ENCODE measurements at places on chromosomes 11 and 22.
A peak's percentile ranks its signal among the peaks of the same experiment; 100 is the strongest.

- no peak for DNase-seq
These were observed 10.3 kb downstream of the ARFGAP2 start for GRCh38 chr11:47166368-47166767.

DNA sequence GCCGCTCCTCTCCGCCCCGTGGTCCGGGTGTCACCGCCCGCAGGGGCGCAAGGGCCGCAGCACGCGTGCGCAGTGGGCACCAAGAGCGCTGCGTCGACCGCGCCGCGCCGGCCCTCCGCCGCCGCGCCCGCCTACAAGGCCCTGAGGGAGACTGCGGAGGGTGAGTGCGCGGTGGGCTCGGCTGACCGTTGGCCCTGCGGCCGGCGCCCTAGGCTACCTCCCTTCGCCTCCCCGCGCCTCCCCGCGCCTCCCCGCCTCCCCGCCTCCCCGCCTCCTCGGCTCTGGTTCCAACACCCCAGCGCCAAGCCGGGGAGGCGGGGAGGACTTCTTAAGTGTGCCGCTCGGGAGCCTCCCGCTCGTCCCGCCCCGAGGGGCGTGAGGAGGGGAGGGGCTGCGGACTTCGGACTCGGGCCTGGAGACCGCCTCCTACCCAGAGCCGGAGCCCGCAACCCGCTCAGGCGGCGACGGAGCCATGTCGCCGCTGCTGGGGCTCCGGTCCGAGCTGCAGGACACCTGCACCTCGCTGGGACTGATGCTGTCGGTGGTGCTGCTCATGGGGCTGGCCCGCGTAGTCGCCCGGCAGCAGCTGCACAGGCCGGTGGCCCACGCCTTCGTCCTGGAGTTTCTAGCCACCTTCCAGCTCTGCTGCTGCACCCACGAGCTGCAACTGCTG lies at the start of gene AQP11:
TSS of gene AQP11 (plus strand) at position 433 of the 673 bp plus-strand sequence. CDS start at position 473, 40 bp downstream.
- DNase-seq = no peak

- DNase-seq = no peak
These were observed 1471.6 kb downstream of the TBC1D22A start for GRCh38 chr22:48234011-48234410.

DNA sequence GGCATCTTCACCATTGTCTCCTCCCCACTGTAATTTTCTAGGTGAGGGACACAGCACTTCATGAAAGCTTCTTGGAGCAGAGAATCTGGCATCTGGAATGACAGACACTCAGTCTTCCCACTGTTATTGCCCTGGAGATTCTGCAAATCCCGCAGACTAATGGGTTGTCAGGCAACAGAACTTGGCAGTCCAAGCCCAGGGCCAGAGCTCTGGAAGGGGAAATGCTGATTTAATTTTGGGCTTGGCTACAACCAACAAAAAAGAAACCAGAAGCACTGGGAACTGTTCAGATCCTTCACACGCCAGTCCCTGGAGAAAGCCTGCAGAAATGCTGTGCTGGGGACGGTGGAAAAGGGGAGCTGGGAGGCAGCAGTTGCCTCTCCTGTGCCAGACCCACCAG lies 71.5 kb upstream of the BID start:
- no peak for DNase-seq

DNA sequence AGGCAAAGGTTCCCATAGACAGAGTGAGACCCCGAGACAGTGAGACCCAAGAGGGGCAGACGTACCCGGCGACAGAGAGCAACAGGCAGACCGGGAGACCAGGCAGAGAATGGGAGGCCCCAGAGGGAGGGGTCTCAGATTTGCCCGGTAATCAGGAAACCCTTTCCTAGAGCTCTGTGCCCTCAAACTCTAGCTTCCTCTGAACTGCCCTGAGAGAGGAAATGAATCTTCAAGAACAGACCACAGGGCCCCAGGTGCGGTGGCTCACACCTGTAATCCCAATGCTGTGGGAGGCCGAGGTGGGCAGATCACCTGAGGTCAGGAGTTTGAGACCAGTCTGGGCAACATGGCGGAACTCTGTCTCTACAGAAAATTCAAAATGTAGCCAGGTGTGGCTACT lies 47.7 kb downstream of the RPUSD4 start:
- DNase-seq = no peak

GRCh38 chr22:29037340-29037932 lies 24.2 kb downstream of the C22orf31 start:
- no peak for DNase-seq

DNA sequence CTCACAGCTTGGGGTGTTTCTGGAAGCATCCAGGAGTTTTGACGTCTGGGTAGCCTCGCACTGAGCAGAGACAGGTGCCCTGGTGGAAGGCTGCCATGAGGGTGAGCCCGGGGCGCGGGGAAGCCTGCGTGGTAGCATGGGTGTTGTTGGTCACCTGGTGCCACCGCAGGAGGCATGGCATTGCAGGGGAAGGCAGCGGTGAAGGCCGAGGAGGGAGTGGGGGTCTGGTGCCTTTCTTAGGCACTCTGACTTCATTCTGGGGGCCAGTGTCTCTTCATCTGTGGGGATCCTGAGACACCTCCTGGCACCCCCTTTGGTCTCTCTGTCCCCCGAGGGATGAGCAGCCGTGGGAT lies 271.2 kb downstream of the TBC1D22A start:
- no peak for DNase-seq

- DNase-seq = no peak
These were observed 55.6 kb downstream of the APOL3 start for GRCh38 chr22:36104988-36105387.

- DNase-seq = no peak
These were observed 8.1 kb downstream of the BCL9L start for GRCh38 chr11:118917481-118918127.

GRCh38 chr11:81359476-81359875 lies 1374.2 kb downstream of the FAM181B start:
- DNase-seq = no peak

DNA sequence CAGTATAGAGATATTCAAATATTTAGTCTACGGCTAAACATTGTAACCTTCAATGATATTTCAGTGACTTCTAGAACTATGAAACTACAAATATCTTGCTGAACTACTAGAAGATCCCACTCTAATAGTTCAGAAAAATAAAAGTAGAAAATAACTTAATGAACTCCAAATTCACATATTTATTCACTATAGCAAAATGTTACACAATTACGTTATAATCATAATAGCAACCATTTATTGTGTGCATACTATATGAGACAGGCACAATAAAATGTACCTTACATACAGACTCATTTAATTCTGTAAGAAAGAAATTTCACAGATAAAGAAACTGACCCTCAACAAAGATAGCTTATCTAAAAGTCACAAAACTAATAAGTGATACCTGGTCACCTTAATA lies 57.9 kb downstream of the F2 start:
- DNase-seq = no peak

GRCh38 chr11:44997566-44997965 lies 46.9 kb upstream of the TP53I11 start:
- DNase-seq = no peak

GRCh38 chr11:100827934-100828661 lies 141.0 kb downstream of the ARHGAP42 start:
- no peak for DNase-seq

- no peak for DNase-seq
These were observed 36.0 kb upstream of the YPEL1 start for GRCh38 chr22:21771631-21771976.

GRCh38 chr11:66970371-66970806 lies 4.7 kb upstream of the C11orf86 start:
- DNase-seq = no peak

DNA sequence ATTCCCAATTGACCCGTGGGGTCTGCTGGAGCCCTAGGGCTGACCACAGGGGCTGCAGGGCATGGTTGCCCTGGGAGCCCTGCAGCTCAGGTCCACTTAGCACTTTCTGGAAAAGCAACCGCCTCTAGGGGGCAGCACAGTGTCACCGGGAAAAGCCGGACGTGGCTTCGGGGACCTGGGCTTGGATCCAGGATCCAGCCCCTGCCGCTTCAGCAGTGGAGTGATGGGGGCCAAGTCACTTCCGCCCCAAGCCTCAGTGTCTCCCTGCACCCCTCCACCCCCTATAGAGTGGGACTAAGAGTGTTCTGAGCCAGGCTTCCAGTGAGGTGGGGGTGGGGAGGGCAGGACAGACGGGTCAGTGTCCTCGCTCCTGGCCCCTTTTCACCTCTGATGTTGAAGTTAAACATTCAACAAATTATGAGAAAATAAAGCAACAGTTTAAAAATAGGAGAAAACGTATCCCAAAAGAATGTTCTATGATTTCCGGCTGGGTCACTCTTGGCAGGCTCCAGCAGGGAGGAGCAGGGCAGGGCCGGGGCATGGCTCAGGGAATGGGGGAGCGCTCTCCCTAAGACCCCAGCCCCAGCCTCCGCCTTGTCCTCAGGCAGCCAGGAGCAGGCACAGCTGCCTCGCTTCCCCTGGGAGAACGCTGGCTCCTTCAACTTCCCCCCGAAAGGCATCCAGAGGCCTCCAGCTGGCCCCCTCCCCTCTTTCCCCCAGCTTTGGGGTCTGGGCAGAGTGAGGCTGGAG lies 96.5 kb upstream of the FGF3 start:
- peak; percentile 19 for DNase-seq

GRCh38 chr11:24108609-24109008 lies 388.2 kb upstream of the LUZP2 start:
- DNase-seq = no peak

- no peak for DNase-seq
These were observed 26.7 kb downstream of the UPB1 start for GRCh38 chr22:24521791-24522245.

DNA sequence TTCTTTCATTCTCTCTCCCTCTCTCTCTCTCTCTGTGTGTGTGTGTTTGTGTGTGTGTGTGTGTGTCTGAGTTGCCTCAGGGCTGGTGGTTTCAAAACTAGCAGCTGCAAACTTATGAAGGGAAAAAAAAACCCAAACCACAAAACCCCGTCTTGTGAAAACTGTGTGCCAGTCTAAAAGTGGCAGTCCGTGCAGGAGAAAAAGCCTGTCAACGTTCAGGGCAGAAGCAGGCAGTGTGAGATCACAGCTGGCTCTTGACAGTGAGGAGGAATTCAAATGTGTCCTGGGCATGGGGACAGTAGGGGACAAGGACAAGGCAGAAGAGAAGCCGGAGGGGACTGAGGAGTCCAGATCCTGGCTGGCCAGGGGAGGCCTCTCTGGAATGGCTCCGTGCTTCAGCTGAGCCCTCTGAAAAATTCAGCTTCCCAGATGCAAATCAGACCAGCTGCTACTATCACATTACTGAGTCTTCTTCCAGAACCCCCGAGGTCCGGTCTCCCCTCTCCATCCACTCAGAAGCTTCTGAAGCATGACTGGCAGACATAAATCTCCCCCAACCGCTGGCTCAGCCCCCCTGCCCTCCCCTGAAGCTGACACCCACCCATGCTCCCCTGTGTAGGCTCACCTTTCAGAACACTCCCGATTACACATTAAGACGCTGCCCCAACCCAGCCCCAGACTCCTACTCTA lies 31.9 kb downstream of the FLI1 start:
- peak; percentile 36 for DNase-seq

GRCh38 chr22:25716637-25717036 lies 25.4 kb upstream of the MYO18B start:
- no peak for DNase-seq

DNA sequence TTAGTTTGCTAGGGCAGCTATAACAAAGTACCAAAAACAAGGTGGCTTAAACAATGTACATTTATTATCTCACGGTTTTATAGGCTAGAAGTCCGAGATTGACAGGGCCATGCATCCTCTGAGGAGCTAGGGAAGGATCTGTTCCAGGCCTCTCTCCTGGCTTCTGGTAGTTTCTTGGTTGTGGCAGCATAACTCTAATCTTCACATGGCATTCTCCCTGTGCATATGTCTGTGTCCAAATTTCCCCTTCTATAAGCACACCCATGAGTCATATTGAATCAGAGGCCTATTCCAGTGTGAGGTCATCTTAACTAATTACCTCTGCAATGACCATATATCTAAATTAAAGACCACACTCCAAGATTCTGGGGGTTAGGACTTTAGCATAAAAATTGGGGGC lies 31.3 kb upstream of the MMP13 start:
- DNase-seq = no peak

DNA sequence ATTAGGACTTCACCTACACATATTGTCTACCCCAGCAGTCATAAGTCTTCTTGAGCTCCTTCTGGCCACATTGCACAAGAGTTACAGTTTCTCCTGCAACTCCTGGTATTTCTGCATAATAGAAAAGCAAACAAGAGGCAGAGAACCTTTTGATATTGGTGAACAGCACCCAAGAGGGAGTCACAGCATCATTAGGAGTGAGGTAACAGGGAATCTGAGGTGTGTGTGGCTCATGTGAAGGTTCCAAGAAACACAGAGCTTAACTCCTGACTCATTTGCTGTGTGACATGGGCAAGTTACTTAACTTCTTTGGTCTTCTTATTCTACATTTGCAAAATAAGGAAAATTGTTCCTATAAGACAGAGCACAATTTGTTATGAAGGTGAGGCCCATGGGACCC lies 374.6 kb downstream of the INSC start:
- no peak for DNase-seq

DNA sequence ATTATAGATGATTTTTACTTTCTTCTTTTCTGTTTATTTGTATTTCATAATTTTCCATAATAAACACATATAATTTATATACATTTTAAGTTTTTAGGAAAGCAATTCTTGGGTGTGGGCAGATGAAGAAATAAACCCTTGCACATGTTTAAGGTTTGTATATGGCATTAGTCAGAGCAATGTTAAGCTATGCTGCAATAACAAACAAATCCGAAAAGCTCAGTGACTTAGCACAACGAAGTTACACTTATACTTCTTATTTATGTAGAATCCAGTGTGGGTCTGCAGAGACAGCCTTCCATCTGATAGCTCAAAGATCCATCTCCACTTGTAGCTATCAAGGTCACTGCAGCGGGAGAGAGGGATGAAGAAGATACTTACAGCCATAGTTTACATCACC lies 68.5 kb upstream of the BARX2 start:
- no peak for DNase-seq

DNA sequence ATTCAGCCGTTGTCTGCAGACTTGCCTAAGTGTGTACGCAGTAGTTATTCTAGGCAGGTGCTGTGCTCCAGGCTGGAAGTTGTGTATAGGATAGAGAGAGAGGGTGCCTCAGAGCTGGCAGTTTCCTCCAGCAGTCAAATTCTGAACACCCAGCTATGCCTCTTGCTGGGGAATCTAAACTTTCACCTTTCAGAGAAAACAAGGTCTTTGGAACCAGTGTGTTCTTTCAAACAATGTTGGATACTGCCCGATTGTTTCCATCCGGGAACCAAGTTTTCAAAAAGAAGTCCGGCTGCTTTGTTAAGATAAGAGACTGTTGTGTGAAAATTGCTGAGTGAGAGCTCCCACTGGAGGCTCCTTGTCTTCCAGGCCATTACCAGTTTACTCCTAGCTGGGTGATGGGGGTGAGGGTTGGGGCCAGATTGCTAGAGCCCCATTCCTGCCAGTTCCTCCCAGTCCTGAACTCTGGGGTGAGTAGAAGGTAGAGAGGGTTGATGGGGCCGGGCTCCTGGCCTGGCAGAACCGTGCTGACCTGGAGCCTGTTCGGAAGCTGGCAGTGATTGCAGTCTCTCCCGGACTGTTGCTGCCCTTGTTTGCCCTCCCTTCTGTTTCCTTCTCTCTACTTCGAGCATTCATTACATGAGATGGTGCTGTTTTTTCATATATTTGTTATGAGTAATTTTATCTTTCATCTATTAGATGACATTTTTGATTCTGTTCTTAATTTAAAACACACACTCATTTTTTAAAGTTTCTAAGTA lies 150.2 kb downstream of the TEAD1 start:
- no peak for DNase-seq

GRCh38 chr11:95443386-95443785 lies 212.4 kb upstream of the SESN3 start:
- DNase-seq = no peak
